ENCODE measurements at places on chromosomes 16 and 17.

DNA sequence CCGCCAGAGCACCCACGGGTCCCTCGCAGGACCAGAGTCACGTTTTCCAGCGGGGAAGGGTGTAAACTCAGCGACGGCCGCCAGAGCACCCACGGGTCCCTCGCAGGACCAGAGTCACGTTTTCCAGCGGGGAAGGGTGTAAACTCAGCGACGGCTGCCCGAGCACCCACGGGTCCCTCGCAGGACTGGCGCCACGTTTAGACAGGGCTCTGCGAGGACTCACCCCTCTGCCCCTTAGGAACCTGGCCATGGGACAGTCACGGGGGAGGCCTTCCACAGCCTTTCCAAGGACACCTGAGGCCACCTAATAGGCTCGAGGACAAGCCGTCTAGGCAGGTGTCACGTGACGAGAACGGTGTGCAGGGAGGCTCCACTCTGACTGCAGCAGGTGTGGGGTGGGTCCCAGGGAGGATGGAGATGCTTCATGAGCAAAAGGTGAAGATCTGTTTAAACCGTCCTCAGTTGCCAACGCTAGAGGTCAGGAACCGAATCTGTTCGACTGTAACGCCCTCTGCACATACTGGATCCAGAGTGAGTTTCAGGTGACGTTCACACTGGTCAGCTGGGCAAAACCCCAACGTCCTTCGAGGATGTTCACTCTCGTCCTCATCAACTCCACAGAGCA lies 48.0 kb upstream of the METRNL start:
- no peak for DNase-seq

- no peak for DNase-seq
Measured at GRCh38 chr16:87337262-87337771, 20.1 kb upstream of the C16orf95 start.

GRCh38 chr17:3015890-3016289 lies 47.5 kb downstream of the OR1D5 start:
- no peak for DNase-seq

DNA sequence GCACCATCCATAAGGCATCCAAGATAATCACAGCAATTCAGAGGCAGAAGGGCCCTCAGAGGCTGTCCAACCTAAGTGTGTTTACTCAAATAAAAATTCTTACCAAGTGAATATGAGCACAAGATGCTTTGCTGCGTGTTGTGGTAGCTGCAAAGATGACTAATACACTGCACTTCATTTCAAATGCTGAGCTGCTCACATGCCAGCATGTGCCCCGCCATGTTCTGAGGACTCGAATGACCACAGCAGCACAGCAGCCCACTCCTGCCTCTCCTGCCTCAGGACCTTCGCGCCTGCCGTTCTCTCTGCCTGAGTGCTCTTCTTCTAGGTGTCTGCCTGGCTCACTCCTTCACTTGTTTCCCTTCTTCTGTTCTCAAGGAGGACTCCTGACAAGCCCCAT lies 19.0 kb downstream of the PIK3R5 start:
- DNase-seq, result no peak

GRCh38 chr17:44865231-44865660 lies 17.6 kb downstream of the HIGD1B start:
- peak; percentile 82 for DNase-seq

DNA sequence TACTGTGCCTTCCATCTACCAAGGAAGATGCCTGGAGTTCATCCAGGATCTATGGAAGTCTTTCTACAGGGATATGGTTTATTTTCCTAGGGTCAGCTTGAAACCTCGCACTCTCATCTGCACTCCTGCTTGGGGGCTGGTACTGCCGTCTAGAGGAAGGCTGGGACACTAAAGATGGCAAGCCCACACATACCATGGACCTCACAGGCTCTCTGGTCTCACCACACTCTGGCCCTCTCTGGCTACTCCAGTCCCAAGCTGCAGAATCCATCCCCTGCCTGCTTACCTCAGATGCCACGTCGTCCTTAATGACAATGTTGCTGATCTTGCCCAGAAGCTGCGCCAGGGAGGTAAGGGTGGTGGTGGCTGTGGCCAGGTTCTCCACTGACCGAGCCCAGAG lies 2.1 kb upstream of the UNC119 start:
- DNase-seq, result no peak

DNA sequence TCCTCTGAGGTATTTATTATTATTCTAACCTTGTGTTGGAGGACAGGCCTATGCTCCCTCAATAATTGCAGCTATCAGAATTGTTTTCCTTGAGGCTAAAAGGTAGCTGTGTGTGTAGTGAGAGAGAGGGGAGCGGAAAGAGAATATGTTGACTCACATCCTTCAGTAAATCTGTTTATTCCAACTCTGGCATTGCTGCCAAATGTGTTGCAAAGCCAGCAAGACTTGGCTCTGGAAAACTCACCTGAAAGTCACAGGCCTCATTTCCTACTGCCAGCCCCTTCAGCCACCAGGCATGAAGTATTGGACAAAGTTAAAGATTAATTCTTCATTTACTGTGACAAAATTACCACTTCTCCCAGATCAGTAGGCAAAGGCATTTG lies 9.6 kb downstream of the CA10 start:
- no peak for DNase-seq

DNA sequence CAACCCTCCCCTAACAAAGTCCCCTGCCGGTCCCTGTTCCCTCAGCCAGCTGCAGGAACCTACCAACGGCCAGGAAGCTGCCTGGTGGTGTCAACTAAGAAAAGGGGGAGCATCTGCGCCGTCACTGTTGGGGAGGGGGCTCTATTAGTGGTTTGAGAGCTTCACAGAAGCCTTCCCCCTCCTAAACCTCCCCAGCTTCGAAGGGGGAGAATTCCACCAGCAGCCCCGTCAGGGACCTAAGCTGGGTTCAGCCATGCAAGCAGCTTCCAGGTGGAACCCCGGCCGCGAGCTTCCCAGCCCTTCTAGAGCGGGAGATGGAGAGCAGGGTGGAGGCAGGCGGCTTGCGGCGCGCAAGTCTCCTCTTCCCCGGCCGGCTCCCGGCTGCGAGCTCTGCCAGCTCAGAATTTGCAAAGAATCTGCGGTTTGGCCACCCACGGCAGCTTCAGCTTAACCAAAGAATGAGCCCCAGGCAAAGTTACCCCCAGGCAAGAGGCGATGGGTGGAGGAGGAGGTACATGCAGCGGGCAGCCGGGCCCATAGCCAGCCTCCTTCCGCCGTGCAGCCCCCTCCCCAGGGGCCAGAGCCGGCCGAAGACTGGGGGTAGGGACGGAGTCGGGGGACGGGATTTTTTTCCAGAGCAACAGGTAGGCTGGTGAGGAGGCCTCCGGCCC lies 33.7 kb downstream of the DDX19A start:
- DNase-seq, result peak; percentile 44

- no peak for DNase-seq
Measured at GRCh38 chr17:39225959-39226683, 376 bp upstream of the STAC2 start.

DNA sequence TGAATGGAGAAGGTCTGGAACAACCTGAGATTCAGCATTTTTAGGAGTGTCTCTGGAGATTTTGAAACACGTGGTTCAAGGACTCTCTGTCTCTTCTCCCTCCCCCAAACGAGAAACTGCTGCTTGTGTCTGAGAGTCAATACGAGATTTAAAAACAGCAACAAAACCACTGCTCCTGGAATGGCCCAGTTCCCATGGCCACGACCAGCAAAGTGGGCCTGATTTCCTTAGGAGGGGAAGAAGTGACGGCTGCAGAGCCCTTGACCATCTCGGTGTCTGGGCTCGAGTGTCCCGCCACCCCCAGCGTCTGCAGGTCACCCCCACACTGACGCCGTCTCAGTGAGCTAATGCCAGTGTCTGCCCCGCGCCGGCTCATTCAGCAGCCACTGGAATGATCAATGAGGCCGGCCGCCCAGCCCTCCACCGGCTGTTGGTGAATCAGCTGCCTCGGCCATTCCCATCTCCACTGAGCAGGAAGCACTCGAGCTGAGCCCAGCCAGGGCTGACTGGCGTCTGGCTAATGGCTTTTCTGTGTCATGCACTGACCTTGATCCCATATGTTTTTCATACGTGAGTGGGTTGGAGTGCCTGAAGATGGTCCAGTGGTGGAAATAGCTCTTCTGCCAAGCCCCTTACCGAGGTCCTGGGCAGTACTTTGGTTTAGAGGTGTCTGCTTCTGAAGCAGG lies 151.8 kb downstream of the PITPNC1 start:
- DNase-seq, result peak; percentile 57

DNA sequence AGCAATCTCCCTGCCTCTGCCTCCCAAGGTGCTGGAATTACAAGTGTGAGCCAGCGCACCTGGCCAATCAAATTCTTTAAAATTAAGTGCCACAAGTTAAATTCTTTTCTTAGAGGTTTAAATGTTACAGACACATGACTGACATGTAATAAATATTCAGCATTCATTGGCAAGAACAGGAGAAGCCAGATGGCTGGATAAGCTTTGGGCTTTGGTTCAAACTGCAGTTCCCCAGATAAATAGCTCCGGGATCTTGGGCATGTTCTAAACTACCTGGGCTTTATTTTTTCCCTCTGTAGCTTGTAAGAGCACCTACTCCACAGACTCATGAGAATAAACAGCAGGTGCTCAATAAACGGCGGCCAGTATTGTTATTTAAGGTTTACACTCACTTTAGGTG lies 34.1 kb downstream of the ABAT start:
- DNase-seq, result no peak

DNA sequence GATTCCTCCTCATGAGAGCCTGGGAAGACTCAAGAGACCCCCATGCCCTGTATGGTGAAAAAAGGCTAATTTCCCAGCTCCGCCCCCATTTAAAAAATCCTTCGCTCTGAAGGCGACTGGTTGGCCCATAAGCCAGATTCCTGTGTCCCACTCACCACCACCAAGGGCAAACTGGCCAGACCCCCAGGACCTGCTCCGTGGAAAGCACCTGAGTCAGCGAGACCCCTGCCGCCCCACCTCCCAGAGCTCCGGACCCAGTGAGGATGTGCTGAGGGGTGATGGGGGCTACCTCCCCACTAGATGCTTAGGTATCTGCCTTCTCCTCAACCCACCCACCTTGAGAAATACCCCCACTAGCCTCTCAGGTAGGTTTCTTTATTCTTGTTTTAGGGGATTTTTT lies 42.2 kb downstream of the RBFOX3 start:
- no peak for DNase-seq

DNA sequence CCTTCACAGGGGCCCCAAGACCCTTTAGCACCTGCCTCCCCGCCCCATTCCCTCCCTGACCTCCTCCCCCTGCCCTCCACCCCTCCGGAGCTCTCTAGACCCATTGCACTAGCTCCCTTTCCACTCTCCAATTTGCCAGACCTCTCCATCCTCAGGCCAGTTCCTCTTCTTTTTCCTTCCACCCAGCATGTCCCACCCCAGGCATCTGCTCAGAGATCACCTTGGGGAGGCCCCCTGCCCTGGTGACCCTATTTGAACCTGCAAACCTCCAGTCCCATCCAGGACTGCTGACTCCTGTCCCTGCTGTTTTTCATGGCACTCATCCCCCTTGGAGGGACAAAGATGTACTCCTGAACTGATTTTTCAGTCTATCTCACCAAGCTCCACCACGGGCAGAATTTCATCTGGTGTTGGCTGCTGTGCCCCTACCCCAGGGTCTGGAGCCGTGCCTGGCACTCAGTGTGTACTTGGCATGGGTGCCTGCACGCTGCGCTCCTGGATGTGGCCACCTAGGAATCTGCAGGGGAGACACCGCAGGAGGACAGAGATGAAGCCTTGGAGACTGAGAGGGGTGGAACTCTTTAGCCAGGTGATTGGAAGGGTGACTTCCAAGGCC lies 85.6 kb upstream of the CACNG5 start:
- DNase-seq, result no peak

DNA sequence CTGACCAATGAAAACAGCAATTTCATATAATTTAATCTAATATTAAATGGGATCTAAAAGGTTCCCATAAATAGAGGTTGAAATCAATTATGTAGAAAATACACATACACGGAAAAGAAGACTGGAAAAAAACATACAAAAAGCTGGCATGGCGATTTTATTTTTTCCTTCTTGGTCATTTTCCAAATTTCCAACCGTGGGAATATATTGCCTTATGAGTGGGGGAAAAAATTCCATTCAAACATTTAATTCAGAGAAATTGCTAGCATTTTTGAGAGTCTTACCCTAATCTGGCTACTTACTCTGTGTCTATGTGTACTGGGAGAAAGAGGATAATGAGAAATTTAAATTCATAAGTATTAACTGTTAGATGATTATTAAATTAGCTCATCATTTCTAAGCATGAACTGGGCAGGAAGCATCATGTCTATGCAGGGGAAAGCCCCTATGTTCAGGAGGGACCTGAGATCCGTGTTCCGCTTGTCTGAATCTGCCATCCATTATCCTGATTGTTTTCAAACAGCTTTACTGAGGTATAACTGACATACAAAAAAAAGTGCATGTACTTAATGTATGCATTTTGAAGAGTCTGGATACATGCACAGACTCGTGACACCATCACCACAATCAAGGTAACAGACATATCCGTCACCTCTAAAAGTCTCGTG lies 145.2 kb downstream of the XYLT1 start:
- DNase-seq, result no peak

GRCh38 chr17:7024402-7024785 lies 1.5 kb downstream of the BCL6B start:
- no peak for DNase-seq

- DNase-seq, result peak; percentile 38
Measured at GRCh38 chr17:45834471-45835396, 9.9 kb upstream of the SPPL2C start.

- DNase-seq, result no peak
Measured at GRCh38 chr16:8295513-8296237, 294.6 kb downstream of the TMEM114 start.

- DNase-seq, result no peak
Measured at GRCh38 chr16:67718668-67719047, 458 bp downstream of the GFOD2 start.

DNA sequence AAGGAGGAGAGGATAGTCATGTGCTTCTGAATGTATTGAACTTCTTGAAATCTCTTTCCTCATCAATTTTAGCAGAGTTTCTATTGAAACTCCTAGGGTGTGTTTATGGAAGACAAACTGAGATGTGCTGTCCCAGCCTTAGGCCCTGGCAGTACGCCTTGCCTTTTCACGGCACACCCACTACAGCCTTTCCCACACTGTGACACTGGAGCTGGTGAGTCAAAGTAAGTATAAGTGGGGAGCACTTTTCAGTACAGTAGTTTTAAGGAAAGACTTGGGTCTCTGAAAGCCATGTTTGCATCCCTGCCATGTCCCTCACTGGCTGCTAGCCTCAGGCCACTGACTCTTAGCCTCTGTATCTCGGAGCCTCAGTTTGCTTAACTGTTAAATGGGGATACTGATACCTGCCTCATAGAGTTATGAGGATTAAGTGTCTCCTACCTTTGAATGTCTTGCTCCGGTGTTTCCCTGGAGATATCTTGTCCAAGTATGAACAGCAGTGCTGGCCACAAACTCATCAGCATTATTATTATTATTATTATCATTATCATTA lies 144.7 kb upstream of the CRHR1 start:
- DNase-seq, result no peak

Measured in SK-MEL-5 (cell line).